ENCODE measurements at places on chromosomes 1 and 21.

GRCh38 chr1:117657031-117657430 is 51.2 kb downstream of the TENT5C start:
- no peak for DNase-seq

DNA sequence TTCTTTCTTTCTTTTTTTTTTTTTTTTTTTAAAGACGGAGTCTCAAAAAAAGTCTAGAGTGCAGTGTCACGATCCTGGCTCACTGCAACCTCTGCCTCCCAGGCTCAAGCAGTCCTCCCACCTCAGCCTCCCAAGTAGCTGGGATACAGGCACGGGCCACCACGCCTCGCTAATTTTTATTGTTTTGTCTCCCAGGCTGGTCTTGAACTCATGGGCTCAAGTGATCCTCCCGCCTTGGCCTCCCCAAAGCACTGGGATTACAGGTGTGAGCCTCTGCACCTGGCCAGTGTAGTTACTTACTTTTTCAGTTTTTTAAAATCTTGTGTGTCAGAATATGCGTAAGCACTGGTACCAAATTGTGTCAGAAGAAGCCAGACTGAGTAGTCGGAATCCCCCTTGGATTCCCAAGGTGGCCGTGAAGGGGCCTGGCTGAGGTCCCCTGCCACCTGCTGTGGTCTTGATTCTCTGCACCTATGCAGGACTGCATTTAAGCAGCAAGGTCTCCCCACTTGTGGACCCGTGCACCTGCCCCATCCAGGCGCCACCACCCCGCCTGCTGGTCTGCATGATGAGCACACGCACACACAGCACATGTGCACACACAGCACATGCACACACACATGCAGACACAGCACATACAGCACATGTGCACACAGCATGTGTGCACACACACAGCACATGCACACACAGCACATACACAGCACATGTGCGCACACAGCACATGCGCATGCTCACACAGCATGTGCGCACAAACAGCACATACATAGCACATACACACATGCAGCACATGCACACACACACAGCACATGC is 47.5 kb downstream of the PCNT start:
- no peak for DNase-seq

GRCh38 chr1:8161546-8162105 is 135.5 kb upstream of the ERRFI1 start:
- DNase-seq = no peak

DNA sequence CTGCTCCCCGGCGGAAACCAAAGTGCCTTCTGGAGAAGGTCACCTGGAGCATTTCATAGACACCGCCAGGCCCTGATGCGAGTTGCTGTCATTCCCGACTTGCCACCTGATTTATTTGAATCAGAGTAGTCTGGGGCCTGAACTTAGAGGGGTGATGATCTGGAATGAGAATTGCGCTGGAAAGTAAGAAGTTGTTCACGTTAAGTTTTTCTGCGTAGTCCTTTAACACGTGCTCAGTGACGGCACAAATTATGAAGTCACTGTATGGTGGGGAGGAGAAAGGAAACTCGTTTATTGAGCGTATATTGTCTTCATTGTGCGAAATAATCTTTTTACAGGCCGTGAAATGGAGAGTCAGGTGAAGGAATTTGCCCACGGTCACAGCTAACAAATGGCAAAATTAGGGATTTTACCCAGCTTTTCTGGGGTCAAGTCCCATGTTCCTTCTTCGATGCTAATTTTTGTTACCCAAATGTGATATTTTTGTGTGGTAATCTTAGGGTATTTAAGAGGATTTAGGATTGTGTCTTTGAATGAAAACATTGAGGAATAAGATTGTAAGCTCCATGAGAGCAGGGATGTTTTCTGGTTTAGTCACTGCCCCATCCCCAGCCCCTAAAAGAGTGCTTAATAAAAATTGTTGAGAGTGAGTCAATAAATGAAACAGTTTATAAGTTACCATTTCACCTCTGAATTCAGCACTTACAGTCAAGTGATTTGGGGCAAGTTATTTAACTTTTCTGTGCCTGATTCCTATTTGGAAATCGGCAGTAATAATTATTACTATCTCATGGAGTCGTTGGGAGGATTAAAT is 46.4 kb upstream of the NBL1 start:
- peak; percentile 53 for DNase-seq

DNA sequence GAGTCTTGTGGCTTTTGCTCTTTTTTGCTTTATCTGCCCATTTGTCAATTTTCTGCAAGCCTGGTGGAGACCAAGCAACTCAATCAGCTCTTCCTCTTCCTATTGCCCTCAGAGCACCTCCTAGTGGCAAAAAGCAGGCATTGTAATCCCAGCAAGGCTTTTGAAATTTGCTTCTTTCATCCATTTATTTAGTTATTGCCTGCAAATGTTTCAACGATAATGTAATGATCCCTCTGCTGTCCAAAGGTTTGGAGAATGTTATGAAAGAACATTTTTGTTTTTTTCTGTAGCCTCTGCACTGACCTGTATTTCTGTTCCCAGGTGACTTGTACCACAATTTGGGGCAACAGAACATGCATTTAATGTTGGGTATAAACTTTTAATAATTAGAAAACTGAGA is 127.8 kb downstream of the GABPA start:
- DNase-seq = no peak

Measured in activated T-cell treated with anti-CD3 and anti-CD28 coated beads for 24 hours (primary cell).